A673 (cell line): ENCODE measurements at places on chromosomes 16 and 17.

DNA sequence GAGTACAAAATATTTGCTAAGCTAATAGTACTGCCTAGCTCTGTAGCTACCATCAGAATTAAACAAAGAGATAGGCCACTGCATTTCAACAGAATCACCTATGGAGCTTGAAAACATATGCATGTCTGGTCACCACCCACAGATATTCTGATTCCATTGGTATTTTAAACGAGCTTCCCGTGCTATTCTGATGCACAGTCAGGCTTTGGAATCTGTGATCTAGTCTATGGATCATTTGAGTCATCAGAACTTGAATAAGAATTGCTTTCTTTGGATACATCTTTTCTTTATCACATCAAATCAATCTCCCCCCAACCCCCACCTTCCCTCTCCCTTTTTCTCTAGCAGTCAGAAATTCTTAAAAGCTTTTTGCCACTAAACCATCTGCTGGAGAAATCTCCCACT is 124.7 kb downstream of the NPIPB5 start:
- no peak for DNase-seq

GRCh38 chr17:6491071-6491700 is 46.9 kb downstream of the PIMREG start:
- DNase-seq, result no peak

DNA sequence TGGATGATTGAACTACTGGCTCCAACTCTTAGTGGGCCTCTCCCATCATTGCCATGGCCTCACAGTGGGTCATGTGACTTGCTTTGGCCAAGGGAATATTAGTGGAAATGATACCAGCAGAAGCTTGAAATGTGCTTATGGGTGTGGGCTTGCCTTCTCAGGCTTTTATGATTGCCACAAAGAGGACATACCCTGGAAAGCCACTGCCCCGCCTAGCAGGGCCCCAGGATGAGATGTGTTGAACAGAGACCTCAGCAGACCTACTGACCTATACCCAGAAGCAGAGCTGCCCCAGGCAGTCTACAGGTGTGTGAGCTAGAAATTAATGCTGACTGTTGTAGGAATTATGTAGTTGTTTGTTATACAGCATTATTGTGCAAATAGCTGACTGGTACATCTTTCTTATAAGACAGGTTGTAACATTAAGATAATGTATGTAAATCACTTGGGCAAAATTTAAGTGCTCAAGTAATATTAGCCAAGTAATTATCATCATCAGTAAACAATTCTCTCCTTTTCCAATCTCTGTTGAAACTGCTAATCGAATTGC is 67.8 kb upstream of the CDH5 start:
- DNase-seq, result no peak

- DNase-seq, result peak; percentile 4
Observed at GRCh38 chr17:36592316-36592715, 637 bp downstream of the DHRS11 start.

GRCh38 chr17:28527859-28528258 is 21.7 kb downstream of the FOXN1 start:
- no peak for DNase-seq

DNA sequence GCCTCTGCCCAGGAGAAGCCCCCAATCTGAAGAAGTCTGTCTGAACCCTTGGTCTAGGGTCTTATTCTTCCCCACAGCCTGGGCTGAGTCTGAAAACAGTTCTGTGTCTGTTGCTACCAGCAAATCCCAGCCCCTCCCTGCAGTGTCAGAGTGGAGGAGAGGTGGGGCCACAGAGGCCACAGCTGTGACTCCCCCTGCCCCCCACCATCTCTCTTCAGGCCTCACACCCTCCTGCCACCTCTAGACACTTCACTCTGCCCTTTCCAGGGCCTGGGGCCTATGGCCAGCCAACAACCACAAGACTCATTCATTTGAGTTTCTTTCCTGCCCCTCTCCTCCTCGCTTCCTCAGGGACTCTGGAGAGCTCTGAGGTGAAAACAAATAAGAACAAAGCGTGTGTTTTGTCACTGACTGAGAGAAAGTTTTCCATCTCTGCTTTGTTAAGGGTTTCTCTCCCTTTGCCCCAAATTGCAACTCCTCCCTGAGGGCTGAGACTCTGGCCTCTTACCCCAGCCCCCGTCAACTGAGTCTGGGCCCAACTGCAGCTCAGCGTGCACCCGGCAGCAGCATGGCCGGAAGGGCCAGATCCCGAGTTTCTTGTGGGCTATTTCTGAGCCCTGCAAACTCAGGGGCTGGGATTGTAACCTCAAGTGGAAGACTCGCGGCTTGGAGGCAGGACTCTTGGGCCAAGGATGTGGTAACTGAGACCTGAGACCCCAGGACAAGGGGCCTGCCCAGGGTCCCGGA is 13.2 kb downstream of the C17orf50 start:
- DNase-seq, result no peak

DNA sequence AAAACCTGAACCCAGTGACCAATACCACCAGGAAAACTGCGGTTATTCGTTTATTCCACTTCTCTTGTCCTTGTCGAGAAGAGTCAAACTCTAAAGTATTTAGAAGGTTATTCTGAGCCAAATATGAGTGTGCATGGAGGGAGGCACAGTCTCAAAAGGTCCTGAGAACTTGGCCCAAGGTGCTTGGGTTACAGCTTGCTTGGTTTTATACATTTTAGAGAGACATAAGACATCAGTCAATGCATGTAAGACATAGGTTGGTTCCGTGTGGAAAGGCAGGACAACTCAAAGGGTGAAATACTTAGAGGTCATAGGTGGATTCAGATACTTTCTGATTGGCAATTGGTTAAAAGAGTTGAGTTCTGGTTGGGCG is 681 bp upstream of the TRAP1 start:
- DNase-seq, result no peak

- DNase-seq, result no peak
Observed at GRCh38 chr17:72884066-72884465, 208.4 kb downstream of the SLC39A11 start.

GRCh38 chr17:8003594-8004181 is 1.3 kb downstream of the GUCY2D start:
- no peak for DNase-seq

DNA sequence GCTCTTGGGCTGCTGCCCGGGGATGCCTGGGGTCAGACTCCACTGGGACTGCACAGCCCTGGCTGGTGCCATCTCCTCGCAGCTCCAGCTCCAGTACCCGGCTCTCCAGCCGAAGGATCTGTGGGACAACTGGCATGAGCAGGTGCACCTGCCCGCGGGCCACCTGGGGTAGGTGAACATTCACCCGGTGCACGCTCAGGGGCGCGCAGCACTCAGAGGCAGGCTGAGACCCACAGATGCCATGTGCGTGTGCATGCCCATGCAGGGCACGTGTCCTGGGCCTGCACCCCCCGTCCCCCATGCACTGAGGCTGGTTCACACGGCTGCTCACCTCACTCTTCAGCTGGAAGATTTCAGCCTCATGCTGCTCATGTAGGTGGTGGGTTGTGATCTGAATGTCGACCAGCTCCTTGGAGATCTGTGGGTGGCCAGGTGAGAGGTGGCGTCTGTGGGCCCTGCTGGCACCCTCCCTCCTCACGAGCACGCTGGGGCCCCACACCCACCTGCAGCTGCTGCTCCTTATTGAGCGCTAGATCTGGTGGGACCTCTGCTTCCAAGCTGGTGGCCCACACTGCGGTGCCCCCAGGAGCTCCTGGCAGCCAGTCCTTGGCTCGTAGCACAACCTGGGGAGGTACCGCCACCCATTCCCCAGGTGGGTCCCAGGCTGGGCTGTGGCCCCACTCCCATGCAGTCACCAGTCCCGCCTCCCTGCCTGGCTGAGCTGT is 618 bp downstream of the CCDC78 start:
- DNase-seq, result no peak

DNA sequence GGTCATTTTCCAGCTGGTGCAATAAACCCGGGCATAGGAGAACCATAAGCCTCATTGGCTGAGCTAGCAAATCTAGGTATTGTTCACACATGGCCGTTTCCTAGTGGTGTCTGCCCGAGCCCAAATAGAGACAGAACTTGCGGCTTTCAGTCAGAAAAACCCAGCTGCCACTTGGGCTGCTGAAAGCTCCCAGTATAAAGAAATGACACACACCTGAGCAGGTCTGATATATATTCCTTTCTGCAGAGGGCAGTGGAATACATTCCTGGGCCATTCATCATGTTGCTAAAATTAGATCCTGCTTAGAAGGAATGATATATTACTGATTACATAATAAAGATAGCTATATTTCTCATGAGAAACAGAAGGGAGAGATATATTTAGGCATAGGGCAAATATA is 83.9 kb upstream of the IRX5 start:
- DNase-seq, result no peak

GRCh38 chr17:40422990-40423633 is 5.4 kb upstream of the TOP2A start:
- no peak for DNase-seq

GRCh38 chr16:8960788-8961109 is 3.0 kb downstream of the USP7 start:
- DNase-seq, result no peak

DNA sequence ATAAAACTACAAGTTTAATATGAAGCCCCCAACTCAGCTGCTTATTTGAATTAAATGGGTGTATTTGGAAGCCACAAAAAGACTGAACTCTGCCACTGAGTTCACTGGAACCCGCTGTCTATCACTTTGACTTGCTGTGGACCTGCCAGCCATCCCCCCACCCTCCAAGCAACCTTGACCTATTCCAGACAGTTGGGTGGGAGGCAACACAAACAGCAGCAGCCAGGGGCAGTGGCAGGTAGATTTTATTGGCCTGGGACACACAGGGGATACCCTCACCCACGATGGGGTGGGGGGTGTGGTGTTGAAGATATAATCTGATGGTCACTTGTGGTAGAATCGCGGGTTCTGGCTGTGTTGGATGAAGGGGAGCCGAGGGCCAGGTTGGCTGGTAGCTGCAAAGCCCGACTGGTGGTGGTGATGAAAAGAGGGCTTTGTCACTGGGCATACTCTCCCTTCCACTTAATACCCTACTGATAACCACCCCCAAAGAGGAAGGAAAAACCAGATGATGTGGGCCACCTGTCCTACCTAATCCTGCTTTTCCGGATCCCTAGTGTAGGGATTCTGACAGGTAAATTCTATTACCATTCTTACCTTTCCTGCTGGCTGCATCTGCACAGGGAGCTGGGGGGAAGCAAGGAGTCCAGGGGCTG is 2.6 kb downstream of the GPS2 start:
- DNase-seq, result no peak

DNA sequence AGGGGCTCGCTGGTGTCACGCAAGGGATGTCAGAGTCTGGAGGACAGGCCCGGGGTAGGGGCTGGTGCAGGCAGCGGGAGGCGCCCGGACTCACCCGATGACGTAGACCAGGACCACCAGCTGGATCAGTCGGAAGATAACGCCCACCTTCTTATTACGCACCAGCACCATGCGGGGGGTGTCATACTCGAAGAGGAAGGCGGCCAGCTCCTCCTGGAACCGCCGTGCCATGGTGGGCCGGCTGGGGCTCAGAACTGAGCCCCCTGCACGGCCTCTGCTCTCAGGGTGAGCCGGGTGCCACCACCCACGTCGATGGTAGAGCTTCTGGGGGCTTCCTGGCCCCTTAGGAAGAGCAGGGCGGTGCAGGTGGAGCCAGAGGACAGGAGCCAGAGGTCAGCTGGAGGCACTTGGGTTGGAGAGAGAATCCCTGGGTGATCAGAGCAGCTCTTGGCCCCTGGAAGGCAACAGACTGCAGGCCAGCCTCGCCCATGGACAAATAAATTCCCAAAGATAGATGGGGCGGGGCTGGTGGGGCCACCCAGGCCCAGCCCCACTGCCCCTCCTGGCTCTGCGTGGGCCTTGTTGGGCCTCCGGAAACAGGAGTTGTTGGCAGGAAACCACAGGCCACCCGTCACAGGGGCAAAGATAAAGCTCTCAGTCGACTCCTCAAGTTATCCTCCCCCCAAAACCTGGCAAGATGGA is at the start of gene P2RX1:
Gene P2RX1, minus strand, starts transcription at position 471 of the 702 bp plus-strand sequence. Its CDS starts 240 bp downstream, at position 231.
- peak; percentile 38 for DNase-seq

DNA sequence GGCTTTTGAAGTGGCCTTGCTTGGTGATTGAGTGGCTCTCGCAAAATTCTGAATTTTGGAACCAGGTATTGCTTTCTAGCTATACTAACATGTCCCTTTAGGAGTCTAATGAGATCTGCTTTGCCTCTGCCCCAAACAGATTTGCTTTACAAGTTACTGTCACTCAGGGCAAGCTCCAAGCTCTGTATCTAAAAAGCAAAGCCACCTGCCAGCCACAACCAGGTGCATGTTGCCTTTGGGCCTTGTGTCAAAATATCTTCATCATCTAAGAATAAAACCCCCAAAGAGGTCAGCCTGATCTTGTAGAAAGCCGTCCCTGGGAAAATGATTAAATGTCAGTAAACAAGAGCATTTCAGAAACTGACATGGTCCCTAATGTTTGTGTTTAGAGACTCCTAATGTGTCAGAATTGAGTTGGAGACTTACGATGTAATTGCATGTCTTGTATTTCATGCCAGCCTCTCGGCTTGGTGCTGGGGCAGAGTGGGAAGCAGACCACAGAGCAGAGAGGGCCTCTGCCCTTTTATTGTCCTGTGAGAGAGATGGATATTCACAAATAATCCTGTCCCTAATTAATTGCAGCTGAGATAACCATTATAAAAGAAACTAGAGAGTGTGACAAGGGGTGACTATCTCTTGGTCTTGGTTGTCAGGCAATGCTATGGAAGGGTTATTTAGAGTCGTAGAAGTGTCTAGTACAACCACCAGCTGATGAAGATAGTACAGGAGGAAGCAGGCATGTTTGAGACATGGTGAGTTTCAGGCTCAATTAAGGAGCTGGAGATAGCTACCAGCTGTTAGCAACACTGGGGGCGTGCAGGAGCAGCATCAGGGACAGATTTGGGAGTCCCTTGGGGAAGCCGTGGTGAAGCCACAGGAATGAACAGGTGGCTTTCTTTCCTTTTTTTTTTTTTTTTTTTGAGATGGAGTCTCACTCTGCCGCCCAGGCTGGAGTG is 90.7 kb downstream of the PITPNC1 start:
- DNase-seq, result peak; percentile 69

- DNase-seq, result peak; percentile 48
Observed at GRCh38 chr17:47785538-47786123, 36.0 kb downstream of the OSBPL7 start.

GRCh38 chr17:15494821-15495220 is 27.4 kb upstream of the CDRT4 start:
- no peak for DNase-seq

- no peak for DNase-seq
Observed at GRCh38 chr16:89409161-89409711, 81.1 kb downstream of the ANKRD11 start.

DNA sequence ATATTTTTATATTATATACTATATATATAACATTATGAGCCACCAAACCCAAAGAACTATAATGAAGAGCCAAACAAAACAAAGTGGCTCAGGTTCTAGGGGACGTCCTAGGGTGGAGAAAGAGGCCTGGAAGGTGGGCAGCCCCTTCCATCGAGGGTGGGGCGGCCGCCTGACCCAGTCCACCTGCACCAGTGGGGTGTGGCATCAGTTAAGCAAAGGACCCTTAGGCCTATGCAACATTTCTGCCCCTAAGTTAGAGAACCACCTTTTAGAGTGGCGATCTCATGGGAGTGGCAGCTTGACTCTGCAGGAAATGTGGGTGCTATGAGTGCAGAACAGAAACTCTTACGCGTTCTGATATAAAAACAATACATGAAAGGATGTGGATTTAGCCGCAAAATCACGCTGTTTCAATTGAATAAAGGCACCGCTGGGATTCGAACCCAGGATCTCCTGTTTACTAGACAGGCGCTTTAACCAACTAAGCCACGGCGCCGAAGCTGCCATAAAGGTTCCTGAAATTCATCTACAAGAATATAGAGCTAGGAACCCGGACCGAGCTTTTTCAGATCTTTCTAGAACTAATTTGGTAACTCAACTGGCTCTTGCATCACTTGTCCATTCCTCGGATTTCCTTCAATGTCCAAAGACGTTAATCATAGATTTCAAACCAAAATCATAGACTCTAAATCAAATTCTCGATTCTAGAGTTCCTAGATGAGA is 15.6 kb upstream of the AURKB start:
- peak; percentile 94 for DNase-seq
